ENCODE measurements at places on chromosomes 1 and 21. TPM values are rescaled to one million over a fixed set of nuclear protein-coding genes. Genes with fewer than 3 reads are reported as not detected.

GRCh38 chr1:67850151-67850551, 16.9 kb upstream of the GNG12 start:
- no peak for DNase-seq

- no peak for DNase-seq
Observed at GRCh38 chr1:21779613-21780521, 3.1 kb downstream of the USP48 start.

- no peak for DNase-seq
Observed at GRCh38 chr1:13469343-13469742, 44.5 kb downstream of the LRRC38 start.

GRCh38 chr1:184621260-184621659, 133.4 kb downstream of the EDEM3 start:
- no peak for DNase-seq

- peak; percentile 85 for DNase-seq
Observed at GRCh38 chr1:235327559-235328270, at the start of gene ARID4B. Gene ARID4B (minus strand): TSS chr1:235328179. CDS start chr1:235326919, 1,260 bp downstream.

DNA sequence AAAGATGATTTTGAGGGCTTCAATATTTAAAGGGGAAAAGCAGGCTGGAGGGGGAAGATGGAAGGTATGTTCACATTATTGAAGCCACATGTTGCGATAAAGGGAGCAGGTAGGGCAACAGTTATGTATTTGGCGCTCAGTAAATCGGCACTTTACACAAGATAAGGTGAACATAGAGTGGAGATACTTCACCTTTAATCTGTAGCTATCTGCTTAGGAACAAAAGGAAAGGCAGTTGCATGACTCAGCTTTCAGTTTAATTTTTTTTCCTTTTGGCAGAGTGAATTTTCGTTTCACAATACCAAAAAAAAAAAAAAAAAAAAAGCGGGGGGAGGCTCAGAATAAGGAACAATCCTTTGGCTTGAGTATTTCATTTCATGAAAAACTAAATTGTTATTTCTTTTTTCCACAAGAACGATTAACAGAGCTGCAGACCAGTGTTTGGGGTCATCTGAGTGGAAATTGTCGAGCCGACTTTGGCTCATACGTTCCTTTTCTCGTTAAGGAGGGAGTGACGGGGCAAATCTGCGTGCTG, 1.1 kb upstream of the COQ8A start:
- no peak for DNase-seq

DNA sequence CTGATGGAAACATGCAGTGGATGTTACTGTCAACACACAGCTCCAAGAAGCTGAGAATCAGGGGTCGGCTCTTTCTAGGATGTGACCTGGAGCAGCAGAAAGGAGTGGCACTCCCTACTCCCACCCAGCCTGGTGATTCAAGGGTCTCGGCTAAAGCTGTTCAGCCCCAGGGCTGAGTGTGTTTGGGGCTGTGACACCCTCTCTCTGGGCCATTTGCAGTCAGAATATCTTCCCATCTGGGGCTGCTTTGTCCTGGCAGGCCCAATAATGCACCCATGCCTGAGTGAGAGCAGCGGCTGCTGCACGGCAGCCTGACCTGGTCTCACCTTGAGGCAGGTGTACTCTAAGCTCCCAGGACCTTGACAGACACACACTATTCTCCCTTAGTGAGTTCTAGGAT, 52.5 kb upstream of the AJAP1 start:
- peak; percentile 32 for DNase-seq

- no peak for DNase-seq
Observed at GRCh38 chr21:25381936-25382452, 225.3 kb downstream of the MRPL39 start.

GRCh38 chr1:94884106-94884505, 42.8 kb downstream of the CNN3 start:
- no peak for DNase-seq

GRCh38 chr1:14106126-14106525, 406.1 kb downstream of the PRDM2 start:
- DNase-seq: no peak

GRCh38 chr1:119288751-119289150, 79.8 kb upstream of the HAO2 start:
- no peak for DNase-seq

GRCh38 chr1:19240673-19241538, 10.4 kb downstream of the EMC1 start:
- peak; percentile 62 for DNase-seq

DNA sequence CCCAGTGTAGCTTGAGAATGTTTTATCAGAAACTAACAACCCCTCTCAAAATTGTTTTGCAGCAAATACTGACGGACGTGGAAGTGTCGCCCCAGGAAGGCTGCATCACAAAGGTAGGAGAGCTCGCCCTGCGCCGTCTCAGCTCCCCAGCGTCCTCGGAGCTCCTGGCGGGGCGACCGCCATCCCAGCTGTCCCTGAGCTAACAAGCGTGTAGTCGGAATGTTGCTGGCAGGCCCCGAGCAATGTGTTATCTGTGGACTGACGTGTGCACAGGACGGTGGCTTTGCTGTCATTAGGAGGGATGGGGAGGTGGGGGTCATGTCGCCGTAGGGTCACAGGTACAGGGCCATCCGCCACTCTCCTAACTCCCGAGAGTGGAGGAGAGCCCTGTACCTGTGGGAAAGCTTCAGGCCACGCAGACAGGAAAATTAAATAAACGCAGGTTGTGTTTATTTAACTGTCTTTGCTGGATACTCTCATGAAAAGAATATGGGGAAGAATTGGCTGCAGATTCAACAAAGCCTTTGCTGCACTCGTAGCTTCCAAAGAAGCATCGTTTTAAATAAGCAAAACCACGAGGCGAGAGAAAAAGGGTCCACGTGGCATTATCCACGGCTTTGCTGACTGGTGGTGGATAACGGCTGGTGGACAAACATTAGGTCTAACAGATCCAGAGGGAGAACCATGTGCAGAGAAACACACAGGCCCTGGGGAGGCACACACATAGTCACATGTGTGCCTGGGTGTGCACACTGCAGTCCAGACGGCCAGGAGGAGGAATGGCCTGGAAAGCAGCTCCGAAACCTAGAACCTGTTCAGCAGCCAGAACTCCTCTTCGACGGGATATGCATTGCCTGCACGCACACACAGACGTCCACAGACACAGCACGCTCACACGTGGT, 175.3 kb downstream of the PRDM16 start:
- DNase-seq: no peak

DNA sequence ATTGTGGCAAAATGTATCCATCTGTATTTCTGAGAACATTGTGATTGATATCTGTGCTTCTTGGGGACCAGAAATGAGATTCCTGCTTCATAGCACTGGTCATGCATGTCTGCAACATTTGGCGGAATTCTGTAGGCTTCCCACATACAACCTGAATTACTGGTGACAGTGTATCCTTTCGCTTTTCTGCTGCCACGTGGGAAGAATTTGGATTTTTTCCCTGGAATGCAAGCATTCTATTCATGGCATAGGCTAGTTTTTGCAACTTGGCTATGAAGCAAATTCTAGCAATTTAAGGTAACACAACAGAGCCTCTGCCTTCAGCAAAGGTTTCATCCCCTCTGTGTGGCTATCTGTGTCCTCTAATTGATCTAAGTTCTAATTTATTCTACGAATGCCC, 85.9 kb downstream of the BCAR3 start:
- no peak for DNase-seq

- no peak for DNase-seq
Observed at GRCh38 chr1:91919962-91920361, 29.2 kb upstream of the BRDT start.

- DNase-seq: no peak
Observed at GRCh38 chr21:46022551-46023525, 41.3 kb downstream of the COL6A1 start.

DNA sequence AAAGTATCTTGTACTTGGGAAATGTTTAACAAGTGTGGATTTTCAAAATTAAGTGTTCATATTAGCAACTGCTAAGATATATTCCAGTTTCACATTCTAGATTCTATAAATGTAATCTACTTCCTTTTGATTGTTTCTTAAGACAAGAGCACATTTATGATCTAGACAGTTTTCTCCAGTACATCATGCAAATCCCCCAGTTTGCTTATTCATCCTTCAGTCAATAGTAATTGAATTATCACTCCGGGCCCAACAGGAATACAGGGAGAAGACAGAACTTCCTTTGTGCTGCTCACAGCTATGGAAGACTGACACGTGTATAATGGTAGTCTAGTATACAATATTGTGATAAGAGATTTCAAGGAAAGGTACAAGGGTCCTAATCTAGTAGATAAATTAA, 14.5 kb downstream of the PLA2G4A start:
- no peak for DNase-seq

DNA sequence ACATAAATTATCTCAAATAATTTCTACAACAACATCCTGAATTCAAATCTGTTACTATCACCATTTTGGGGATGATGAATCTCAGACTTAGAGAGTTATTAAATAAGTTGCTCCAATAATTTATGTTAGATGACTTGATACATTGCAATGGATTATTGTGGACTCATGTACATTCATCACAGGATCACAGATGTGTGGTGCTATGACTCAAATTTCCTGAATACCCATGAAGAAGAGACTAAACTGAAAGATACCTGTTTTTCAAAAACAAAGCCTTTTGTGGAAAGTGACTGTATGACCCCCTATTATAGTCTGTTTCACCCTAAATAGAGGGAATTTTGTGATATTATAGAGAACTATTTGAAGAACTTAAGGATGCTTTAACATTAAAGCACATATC, 315.0 kb downstream of the PLA2G4A start:
- no peak for DNase-seq

- DNase-seq: no peak
Observed at GRCh38 chr1:87024936-87025540, 110.6 kb downstream of the HS2ST1 start.

- no peak for DNase-seq
Observed at GRCh38 chr1:61504852-61505390, 220.0 kb downstream of the TM2D1 start.

DNA sequence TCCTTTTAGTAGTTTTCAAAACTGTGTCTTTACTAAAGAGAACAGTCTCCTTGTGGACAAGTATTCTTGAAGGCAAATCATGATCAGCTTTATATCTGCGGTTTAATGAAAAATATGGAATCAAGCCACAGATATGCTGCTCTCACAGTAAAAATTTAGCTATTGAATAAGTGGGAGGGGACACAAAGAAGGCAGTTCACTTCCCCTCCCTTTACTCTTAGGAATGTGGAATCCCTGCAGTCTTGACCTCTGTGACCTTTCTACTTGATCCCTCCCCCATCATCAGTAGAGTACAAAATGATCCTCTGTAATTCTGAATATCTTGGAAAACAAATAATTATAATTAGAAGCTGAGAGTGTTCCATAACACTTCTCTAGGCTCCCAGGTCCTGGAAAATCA, 136.7 kb upstream of the HOOK1 start:
- DNase-seq: no peak

- no peak for DNase-seq
Observed at GRCh38 chr1:65632235-65632634, 160.5 kb upstream of the PDE4B start.

GRCh38 chr1:214213136-214213535, 67.8 kb upstream of the SMYD2 start:
- DNase-seq: no peak

DNA sequence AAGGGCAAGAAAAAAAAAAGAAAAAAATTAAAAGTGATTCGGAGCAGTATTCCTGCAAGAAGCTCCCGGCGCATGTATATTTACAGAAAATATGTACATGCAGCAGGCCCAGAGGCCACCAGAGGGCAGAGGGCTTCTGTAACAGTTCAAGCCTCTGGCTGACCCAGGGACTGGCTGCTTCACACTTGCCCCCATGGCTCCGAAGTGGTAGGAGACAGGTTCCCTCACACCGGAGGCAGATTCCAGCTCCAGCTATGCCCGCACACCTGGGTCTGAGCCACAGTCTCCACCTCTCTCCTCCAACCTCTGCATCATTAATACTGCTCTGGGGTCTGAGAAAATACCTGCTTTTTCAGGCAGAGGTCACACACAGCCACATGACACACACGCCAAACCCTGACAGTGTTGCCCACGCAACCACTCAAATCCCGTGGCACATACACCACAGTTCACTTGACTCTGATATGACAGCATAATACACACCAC, 2.2 kb upstream of the ARHGAP30 start:
- DNase-seq: no peak

- no peak for DNase-seq
Observed at GRCh38 chr1:18419113-18419844, 61.5 kb upstream of the KLHDC7A start.

DNA sequence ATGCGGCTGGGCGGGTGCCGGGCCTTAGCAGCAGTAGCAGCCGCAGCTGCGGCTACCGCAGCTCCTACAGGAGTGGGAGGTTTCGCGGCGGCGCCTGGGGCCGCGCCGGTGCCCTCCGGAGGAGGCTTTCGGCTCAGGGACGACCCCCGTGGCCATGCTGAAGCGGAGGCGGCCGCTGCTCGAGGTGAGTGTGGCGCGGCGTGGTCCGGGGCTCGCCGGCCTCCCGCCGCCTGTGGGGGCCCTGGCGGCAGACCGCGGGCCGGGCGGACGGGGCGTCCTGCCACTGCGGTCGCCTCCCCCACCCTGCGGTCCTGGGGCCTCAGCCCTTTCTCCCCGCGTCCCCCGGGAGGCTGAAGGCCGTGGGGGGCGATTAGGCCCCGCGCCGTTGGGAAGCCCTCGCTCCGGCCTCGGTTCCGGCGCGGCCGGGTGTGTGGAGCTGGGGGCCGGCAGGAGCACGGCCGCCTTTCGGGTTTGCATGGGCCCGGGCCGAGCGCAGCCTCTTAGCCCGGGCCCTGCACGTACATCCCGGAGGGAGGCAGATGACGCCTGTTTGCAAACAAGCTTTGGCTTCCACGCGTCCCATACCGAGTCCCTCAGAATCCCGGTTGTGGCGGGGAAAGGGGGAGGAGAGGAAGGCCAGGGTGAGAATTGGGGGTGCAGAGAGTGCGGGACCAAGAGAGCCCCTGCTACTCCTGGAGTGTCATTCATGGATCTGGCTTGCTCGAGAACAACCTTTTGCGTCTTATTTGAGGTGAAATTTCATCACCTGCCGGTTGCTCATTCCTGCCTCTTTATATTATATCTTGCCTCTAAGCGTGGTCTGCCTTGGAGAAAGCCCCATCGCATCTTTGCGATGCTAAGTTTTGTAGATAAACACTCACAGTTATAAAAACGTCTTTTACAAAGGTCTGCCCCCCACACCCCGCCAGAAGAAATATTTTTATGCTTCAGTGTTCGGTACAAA, 613 bp downstream of the ZFYVE9 start:
- peak; percentile 66 for DNase-seq

SLFNL1 gene
- total RNA-seq: not detected

TMIGD3 gene
- 7.8 TPM for total RNA-seq

NFIA gene
- total RNA-seq: 69.9 TPM

SERPINC1 gene
- 2,515 TPM for total RNA-seq

CCDC181 gene
- total RNA-seq: not detected

PARK7 gene
- total RNA-seq: 198 TPM

SELENBP1 gene
- 408 TPM for total RNA-seq

OR6K6 gene
- not detected for total RNA-seq

FLG gene
- not detected for total RNA-seq

PTGER3 gene
- total RNA-seq: 0.05 TPM

DMBX1 gene
- not detected for total RNA-seq

EDARADD gene
- total RNA-seq: 0.20 TPM
